ENCODE measurements at places on chromosomes 7 and 10.
A peak's percentile ranks its signal among the peaks of the same experiment; 100 is the strongest.

- H3K27ac ChIP-seq = no peak overlapping the region
- H3K27me3 ChIP-seq = no peaks in the 10 kb centered on the region
- H3K4me3 ChIP-seq = no peak overlapping the region
- DNase-seq = no peak
- peaks cover 70% of the 10 kb centered on the region for H3K36me3 ChIP-seq
- H3K4me1 ChIP-seq = peaks cover 30% of the 10 kb centered on the region
Observed at GRCh38 chr10:118031351-118032075, 15.2 kb downstream of the RAB11FIP2 start.

GRCh38 chr7:157253850-157254249, 83.0 kb upstream of the DNAJB6 start:
- no peak overlapping the region for H3K4me3 ChIP-seq
- no peaks in the 10 kb centered on the region for H3K27me3 ChIP-seq
- peaks cover 90% of the 10 kb centered on the region for H3K36me3 ChIP-seq
- H3K27ac ChIP-seq = no peak overlapping the region

- no peak overlapping the region for H3K27ac ChIP-seq
- DNase-seq = no peak
- H3K27me3 ChIP-seq = peaks cover 25% of the 10 kb centered on the region
- H3K4me1 ChIP-seq = peaks cover 10% of the 10 kb centered on the region
- H3K4me3 ChIP-seq = no peak overlapping the region
Observed at GRCh38 chr7:112080441-112080840, 125.8 kb downstream of the DOCK4 start.

- no peak overlapping the region for H3K4me3 ChIP-seq
- no peak for DNase-seq
Observed at GRCh38 chr10:9302140-9302746, 1247.8 kb downstream of the GATA3 start.

- H3K4me1 ChIP-seq = no peaks in the 10 kb centered on the region
- no peak overlapping the region for H3K4me3 ChIP-seq
- H3K27me3 ChIP-seq = no peaks in the 10 kb centered on the region
- no peak overlapping the region for H3K27ac ChIP-seq
- H3K36me3 ChIP-seq = no peaks in the 10 kb centered on the region
Observed at GRCh38 chr7:12868027-12868426, 180.6 kb downstream of the ARL4A start.

DNA sequence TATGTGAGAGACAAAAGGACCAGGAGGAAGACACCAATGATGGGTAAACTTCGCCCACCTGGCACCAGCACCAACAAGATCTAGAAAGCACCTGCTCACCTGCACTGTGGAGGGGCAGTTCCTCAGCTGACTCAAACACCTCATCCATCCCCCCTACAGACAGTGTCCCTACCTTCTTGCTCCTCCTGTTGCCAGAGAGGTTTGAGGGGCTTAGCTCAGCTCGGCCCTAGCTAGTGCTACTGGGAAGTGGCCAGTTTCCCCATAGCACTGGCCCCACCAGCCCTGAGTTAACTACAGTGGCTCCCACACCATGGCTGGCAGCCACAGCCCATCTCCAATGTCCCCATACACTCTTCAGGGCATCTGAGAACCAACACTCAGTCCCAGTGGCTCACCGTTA, 70.8 kb downstream of the GRID1 start:
- no peak for DNase-seq

GRCh38 chr7:79790656-79791262, 337.3 kb upstream of the MAGI2 start:
- H3K4me1 ChIP-seq = no peaks in the 10 kb centered on the region
- no peak overlapping the region for H3K4me3 ChIP-seq
- DNase-seq = no peak

- H3K36me3 ChIP-seq = no peaks in the 10 kb centered on the region
- no peaks in the 10 kb centered on the region for H3K27me3 ChIP-seq
- no peak for DNase-seq
- H3K4me1 ChIP-seq = no peaks in the 10 kb centered on the region
- no peak overlapping the region for H3K4me3 ChIP-seq
Observed at GRCh38 chr7:129969881-129970446, 17.2 kb upstream of the UBE2H start.

GRCh38 chr10:45592926-45593325, 79.6 kb downstream of the ZFAND4 start:
- H3K27ac ChIP-seq = no peak overlapping the region
- no peaks in the 10 kb centered on the region for H3K27me3 ChIP-seq
- DNase-seq = no peak

DNA sequence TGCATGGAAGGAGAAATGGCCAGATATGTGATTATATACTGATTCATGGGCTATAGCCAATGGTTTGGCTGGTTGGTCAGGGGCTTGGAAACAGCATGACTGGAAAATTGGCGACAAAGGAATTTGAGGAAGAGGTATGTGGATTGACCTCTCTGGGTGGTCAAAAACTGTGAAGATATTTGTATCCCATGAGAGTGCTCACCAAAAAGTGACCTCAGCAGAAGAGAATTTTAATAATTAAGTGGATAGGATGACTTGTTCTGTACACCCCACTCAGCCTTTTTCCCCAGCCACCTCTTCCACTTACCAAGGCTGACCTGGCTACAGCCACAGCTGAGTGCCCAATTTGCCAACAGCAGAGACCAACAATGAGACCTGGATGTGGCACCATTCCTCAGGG, 146.7 kb downstream of the GPR37 start:
- no peak overlapping the region for H3K27ac ChIP-seq
- DNase-seq = no peak
- H3K4me1 ChIP-seq = no peaks in the 10 kb centered on the region
- no peaks in the 10 kb centered on the region for H3K36me3 ChIP-seq

DNA sequence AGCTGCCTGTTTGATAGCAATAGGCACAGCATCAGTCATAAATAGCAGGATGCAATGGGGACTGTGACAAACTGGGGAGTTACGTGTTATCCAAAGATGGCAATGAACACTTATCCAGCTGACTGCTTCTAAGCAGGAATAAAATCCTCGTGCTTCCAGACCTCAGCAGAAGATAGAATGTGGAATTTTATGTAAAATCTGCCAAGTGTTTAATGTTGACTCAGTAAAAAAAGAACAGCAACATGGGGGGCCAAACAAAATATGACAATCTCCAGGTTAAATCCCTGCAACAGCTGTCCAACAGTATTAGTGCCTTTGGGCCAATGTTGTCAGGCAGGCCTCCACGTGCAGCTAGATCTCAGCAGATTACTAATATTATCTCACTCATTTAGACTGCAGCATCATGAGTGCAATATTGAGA, 127.3 kb downstream of the SEMA3C start:
- no peaks in the 10 kb centered on the region for H3K4me1 ChIP-seq
- DNase-seq = no peak
- H3K36me3 ChIP-seq = no peaks in the 10 kb centered on the region
- no peaks in the 10 kb centered on the region for H3K27me3 ChIP-seq

DNA sequence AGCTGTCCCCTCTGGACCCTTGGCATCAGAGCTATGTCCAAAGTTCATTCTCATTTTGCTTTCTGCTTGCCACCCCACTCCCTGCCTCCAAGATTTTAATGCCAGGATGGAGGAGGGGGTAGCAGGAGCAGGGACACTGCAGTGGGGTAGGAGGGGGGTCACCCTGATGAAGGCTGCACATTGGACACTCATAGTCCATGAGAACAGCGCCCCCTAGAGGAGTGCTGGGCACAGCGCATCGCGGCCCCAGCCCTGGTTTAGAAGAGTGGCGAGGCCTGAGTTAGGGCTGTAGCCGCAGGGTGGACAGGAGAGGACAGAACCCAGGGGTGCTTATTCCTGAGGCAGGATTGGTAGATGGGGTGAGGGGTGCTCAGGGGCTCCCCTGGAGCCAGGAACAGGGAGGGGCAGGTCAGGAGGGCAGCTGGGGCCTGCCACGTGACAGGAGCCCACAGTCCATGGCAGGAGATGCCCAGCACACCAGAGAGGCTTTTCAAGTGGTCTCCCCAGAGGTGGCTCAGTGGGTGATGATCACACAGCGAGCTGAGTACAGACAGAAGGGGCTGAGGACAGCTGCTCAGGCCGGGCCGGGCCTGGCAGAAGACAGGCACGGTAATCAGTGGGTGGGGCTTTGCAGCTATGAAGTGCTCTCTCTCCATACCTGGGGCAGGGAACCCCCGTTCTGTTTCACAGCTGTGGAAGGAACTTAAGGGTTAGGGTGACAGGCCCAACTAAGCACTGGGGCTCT, 71.4 kb downstream of the NEURL1 start:
- no peak overlapping the region for H3K27ac ChIP-seq
- no peaks in the 10 kb centered on the region for H3K36me3 ChIP-seq
- H3K4me1 ChIP-seq = no peaks in the 10 kb centered on the region

DNA sequence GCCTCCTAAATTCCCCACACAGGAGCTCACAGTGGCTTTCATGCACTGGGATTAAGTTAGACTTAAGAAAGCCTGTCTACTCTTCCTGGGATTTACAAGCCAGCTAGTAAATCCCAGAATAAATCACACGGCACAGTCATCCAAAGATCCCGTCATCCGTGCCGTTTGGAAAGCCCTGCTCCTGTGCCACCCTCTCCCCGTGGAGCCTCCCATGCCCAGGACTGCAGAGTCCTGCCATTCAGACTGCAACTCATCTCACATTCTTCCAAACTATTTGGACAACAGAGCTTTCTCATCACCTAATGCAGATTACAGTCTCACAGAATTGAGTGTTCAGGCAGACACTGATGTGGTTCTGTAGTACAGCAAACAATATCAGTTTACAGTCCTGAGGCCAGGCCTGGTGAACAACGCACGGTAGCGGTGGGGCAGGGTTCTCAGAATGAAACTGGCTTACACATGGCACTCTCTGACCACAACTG, 166.5 kb downstream of the EGFR start:
- no peak overlapping the region for H3K27ac ChIP-seq
- H3K36me3 ChIP-seq = no peaks in the 10 kb centered on the region
- no peaks in the 10 kb centered on the region for H3K4me1 ChIP-seq
- no peak for DNase-seq

- H3K36me3 ChIP-seq = peaks cover 3% of the 10 kb centered on the region
- H3K4me1 ChIP-seq = peaks cover 41% of the 10 kb centered on the region
- peak overlapping the region; percentile 93 for H3K27ac ChIP-seq
- peak overlapping the region; percentile 80 for H3K4me3 ChIP-seq
Observed at GRCh38 chr10:45580371-45581215, 92.0 kb downstream of the ZFAND4 start.

- H3K4me1 ChIP-seq = peaks cover 5% of the 10 kb centered on the region
- H3K36me3 ChIP-seq = no peaks in the 10 kb centered on the region
- no peak overlapping the region for H3K27ac ChIP-seq
Observed at GRCh38 chr7:93926800-93927199, 5.3 kb downstream of the GNG11 start.

- no peak for DNase-seq
- H3K27ac ChIP-seq = no peak overlapping the region
- H3K4me1 ChIP-seq = no peaks in the 10 kb centered on the region
- no peak overlapping the region for H3K4me3 ChIP-seq
- no peaks in the 10 kb centered on the region for H3K27me3 ChIP-seq
Observed at GRCh38 chr7:83524277-83525075, 124.5 kb downstream of the SEMA3E start.

DNA sequence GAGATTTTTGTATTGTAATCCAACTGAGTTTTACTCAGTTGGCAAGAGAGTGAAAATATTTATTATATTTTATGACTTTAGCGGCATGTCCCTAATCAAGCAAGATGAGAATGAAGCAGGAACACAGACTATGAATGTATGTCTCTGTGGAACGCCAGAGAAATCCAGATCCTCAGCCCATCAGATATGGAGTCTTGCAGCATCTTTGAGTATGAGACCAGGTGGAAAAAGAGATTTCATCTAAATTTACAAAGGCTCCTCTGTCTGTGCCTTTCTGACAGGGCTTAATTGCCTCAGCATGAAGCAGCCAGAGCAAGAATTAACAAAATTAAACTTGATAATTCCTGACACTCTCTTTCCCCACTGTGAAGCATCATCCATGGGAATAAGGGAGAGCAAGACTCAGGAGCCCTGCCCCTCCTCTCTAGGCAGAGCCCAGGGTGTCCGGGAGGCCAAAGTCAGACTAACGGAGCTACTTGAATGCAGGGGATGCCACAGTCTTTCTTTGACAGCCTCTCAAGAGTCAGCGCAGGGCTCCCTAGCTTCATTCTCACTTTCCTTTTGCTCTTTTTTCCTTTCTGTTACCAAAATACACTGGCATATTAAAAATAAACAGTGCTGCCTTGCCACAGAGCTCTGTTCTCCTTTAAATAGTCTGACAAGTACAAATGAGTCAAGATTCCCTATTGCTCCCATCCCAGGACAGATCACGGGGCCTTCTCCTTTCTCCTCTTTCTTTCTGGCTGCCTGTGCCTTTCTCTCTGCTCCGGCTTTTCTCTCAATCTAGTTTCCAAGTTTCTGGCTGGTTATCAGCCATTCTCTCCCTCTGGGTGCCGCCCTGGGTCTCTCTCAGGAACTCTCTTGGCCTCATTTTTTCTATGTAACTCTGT, 132.2 kb upstream of the INHBA start:
- no peak overlapping the region for H3K27ac ChIP-seq
- DNase-seq = no peak

- no peak overlapping the region for H3K4me3 ChIP-seq
- DNase-seq = no peak
- H3K36me3 ChIP-seq = no peaks in the 10 kb centered on the region
- H3K27me3 ChIP-seq = no peaks in the 10 kb centered on the region
Observed at GRCh38 chr7:141960687-141961422, 12.7 kb downstream of the TAS2R38 start.

DNA sequence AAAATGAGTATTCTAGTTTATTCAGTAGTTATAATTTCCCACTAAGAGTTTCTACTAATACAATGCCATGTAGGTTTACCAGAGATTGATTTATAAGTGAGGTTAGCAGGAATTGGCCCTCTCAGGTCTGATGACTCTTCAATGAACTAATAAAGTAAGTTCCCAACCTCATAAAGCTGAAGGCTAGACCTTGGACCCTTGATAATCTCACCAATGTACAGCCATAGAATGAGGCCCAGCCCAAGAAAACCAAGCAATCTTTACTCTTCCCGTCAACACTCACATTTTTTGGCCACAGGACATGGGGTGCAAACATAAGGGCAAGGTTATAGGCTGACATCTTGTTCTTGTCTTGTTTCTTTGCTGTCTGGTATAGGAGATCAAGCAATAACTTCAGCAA, 33.3 kb downstream of the ARHGAP19 start:
- H3K36me3 ChIP-seq = peaks cover 56% of the 10 kb centered on the region
- no peak overlapping the region for H3K4me3 ChIP-seq
- H3K27ac ChIP-seq = no peak overlapping the region
- no peaks in the 10 kb centered on the region for H3K27me3 ChIP-seq
- peaks cover 6% of the 10 kb centered on the region for H3K4me1 ChIP-seq

GRCh38 chr7:7921830-7922229, 46.8 kb upstream of the GLCCI1 start:
- peaks cover 29% of the 10 kb centered on the region for H3K4me1 ChIP-seq
- H3K27me3 ChIP-seq = no peaks in the 10 kb centered on the region
- no peaks in the 10 kb centered on the region for H3K36me3 ChIP-seq
- H3K4me3 ChIP-seq = no peak overlapping the region

DNA sequence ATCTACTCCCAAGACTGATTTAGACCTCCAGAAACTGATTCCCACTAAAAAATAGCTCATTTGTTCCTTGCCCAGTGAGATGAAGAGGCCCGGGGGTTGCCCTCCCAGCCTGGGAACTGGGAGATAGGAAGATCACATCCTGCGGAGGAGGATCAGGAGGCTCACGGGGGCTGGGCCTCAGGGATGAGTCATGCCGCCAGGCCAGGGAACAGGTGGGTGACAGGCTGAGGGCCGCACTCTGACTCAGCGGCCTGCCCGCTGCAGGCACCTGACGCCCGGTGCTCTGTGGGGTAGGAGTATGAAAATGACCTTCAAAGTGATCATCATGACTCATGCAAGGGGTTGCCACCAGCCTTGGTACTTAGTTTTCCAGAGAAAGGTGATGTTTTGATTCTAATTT, 104.5 kb upstream of the ZPBP start:
- peaks cover 52% of the 10 kb centered on the region for H3K4me1 ChIP-seq
- H3K27me3 ChIP-seq = no peaks in the 10 kb centered on the region
- H3K36me3 ChIP-seq = no peaks in the 10 kb centered on the region
- H3K27ac ChIP-seq = peak overlapping the region; percentile 93
- H3K4me3 ChIP-seq = peak overlapping the region; percentile 45
